ENCODE measurements at places on chromosomes 13 and 19. TPM values are rescaled to one million over a fixed set of nuclear protein-coding genes. Genes with fewer than 3 reads are reported as not detected.

The OR10H1 gene
- total RNA-seq = not detected

The TPTE2 gene
- total RNA-seq = 0.29 TPM

The GPC5 gene
- 0.14 TPM for total RNA-seq

The CYSLTR2 gene
- 0.13 TPM for total RNA-seq

The ZNF763 gene
- total RNA-seq = 1.3 TPM

The ZNF738 gene
- total RNA-seq = 6.3 TPM

The PCDH9 gene
- 0.75 TPM for total RNA-seq

The AMER2 gene
- total RNA-seq = 0.04 TPM

The ZNF382 gene
- 3.6 TPM for total RNA-seq

The CEACAM8 gene
- total RNA-seq = not detected

The SIGLEC12 gene
- total RNA-seq = not detected
